ENCODE measurements at places on chromosomes 1 and 21.
A peak's percentile ranks its signal among the peaks of the same experiment; 100 is the strongest.

GRCh38 chr1:173097001-173097400 is 46.3 kb upstream of the TNFSF18 start:
- no peaks in the 10 kb centered on the region for H3K27me3 ChIP-seq
- no peak for DNase-seq
- H3K4me3 ChIP-seq = no peak overlapping the region
- H3K27ac ChIP-seq = no peak overlapping the region
- H3K36me3 ChIP-seq = no peaks in the 10 kb centered on the region

DNA sequence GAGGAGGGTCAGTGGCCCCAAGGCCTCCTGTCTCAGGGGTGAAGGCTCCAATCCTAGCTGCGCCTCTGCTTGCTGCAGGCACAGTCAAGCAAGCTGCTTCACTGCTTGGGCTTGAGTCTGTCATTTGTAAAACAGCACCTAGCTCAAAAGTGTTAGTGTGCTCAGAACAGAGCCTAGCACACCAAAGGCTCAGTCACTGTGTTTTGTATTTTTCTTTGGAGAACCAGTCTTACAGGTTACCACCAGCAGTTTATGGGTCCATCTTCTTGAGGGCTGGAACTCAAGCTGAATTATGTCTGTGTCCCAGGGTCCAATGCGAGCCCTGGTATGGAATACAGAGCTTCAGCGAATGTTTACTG is 113.6 kb downstream of the DMRTB1 start:
- no peak overlapping the region for H3K27ac ChIP-seq
- H3K4me3 ChIP-seq = no peak overlapping the region
- H3K36me3 ChIP-seq = no peaks in the 10 kb centered on the region
- H3K4me1 ChIP-seq = no peaks in the 10 kb centered on the region
- peaks cover 22% of the 10 kb centered on the region for H3K27me3 ChIP-seq

GRCh38 chr1:76038287-76039004 is 36.1 kb upstream of the ST6GALNAC3 start:
- H3K36me3 ChIP-seq = peaks cover 5% of the 10 kb centered on the region
- H3K27ac ChIP-seq = no peak overlapping the region
- DNase-seq = no peak
- H3K4me3 ChIP-seq = no peak overlapping the region
- H3K27me3 ChIP-seq = peaks cover 11% of the 10 kb centered on the region

- peak overlapping the region; percentile 80 for H3K27ac ChIP-seq
- peak; percentile 69 for DNase-seq
- H3K27me3 ChIP-seq = no peaks in the 10 kb centered on the region
- H3K4me3 ChIP-seq = no peak overlapping the region
- H3K36me3 ChIP-seq = no peaks in the 10 kb centered on the region
- H3K4me1 ChIP-seq = peaks cover 11% of the 10 kb centered on the region
Observed at GRCh38 chr1:71351438-71351837, 270.6 kb upstream of the ZRANB2 start.

DNA sequence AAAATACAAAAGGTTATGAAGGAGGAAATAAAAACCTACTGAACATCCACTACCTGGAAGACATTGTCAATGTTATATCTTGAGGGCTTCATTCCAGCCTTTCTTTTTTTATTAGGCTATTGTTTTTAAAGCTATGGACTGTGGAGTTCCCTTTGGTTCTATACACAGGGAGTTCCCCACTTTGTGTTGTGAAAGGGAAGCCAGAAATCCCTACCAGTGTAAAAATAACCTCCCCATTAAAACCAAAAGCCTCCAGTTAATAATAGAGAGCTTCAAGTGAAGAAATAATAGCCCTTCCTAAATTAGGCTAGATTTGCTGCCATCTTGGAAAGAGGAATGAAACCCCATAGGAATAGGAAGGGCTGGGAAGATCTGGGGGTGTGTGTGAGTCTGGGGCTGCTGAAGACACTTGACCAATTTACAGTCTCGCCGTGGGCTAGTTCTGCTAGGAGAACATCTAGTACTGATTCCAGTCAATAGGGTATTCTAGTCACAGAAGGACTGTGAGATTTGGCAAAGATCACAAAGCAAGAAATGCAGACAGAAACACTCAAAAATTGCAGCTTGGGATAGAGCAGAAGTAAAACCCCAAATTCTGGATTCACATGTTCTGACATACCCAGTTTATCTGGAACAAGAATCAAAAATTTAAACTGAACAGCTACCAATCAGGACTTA is 32.4 kb upstream of the PTGFRN start:
- peaks cover 5% of the 10 kb centered on the region for H3K4me1 ChIP-seq
- no peak overlapping the region for H3K4me3 ChIP-seq
- H3K36me3 ChIP-seq = no peaks in the 10 kb centered on the region
- no peaks in the 10 kb centered on the region for H3K27me3 ChIP-seq

GRCh38 chr1:107541412-107541811 is 400.6 kb downstream of the NTNG1 start:
- H3K36me3 ChIP-seq = no peaks in the 10 kb centered on the region
- H3K27ac ChIP-seq = no peak overlapping the region
- H3K4me1 ChIP-seq = peaks cover 10% of the 10 kb centered on the region
- DNase-seq = no peak
- no peaks in the 10 kb centered on the region for H3K27me3 ChIP-seq

GRCh38 chr1:116874733-116875249 is 34.9 kb upstream of the PTGFRN start:
- H3K36me3 ChIP-seq = no peaks in the 10 kb centered on the region
- H3K4me1 ChIP-seq = no peaks in the 10 kb centered on the region
- H3K27me3 ChIP-seq = no peaks in the 10 kb centered on the region
- no peak overlapping the region for H3K4me3 ChIP-seq
- DNase-seq = no peak

DNA sequence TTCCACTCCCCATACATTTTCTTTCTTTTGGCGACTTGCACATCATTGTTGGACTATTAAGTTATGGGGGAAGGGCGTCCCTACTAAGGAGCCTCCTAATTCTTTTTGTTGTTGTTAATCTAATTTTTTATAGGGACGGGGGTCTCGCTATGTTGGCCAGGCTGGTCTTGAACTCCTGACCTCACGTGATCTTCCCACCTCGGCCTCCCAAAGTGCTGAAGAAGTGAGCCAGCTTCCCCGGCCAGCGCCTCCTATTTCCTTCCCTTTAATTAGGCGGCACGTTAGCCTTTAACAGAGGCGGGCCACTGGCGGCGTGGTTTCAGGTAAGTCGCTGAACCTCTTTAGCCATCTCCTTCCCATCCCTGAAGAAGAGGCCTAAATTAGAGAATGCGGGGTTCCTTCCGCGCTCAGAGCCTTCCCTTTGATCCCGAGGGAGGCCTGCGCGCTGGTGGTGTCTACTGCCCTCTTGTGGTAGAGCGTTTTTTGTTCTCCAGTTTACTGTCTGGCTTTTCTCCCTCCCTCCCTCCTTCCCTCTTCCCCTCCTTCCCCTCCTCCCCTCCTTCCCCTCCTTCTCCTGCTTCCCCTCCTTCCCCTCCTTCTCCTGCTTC is 38.1 kb downstream of the TNFRSF9 start:
- no peaks in the 10 kb centered on the region for H3K4me1 ChIP-seq
- no peak overlapping the region for H3K4me3 ChIP-seq
- no peak overlapping the region for H3K27ac ChIP-seq
- no peaks in the 10 kb centered on the region for H3K36me3 ChIP-seq

DNA sequence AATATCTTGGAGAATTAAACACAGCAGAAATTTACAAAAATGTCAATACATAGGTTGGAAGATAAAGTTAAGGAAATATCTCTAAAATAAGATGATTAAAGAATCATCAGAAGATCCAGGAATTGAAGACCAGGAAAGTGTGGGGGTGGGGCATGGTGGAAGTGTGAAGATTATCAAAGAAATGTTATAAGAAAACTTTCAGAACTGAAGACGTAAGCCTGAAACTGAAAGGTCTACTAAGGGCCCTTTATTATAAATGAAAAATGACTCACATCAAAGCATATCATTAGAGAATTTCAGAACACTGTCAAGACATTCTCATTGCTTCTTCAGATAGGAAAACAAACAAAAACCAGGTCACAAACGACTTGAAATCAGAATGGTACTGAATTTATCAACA is 92.4 kb upstream of the DPT start:
- no peaks in the 10 kb centered on the region for H3K4me1 ChIP-seq
- H3K27me3 ChIP-seq = no peaks in the 10 kb centered on the region
- H3K4me3 ChIP-seq = no peak overlapping the region
- no peak for DNase-seq

DNA sequence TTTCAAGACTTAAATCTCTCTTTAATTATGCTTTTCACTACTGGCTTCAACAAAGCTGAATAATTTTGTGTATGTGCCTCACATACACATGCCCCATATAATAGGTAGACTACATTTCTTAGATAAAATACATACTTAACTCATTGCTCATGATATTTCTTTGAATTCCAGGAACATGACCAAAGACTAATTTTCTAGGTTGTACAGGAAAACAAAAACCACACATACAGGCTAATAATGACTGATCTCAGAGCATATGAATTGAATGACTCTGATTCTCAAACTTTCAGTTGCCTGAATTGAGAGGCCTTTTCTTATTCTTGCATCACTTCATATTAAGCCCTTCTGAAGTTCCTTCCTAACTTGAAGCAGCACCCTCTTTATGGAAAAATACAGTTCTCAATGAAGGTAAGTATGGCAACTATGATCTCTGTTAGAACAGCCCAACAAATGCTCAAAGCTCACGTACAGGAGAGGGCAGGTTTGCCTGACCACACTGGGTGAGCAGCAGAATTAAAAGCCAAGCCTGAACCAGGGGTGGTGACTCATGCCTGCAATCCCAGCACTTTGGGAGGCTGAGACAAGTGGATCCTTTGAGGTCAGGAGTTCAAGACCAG is 22.6 kb upstream of the UAP1 start:
- peak overlapping the region; percentile 91 for H3K27ac ChIP-seq
- DNase-seq = peak; percentile 80
- no peaks in the 10 kb centered on the region for H3K27me3 ChIP-seq
- peaks cover 7% of the 10 kb centered on the region for H3K36me3 ChIP-seq
- H3K4me1 ChIP-seq = peaks cover 41% of the 10 kb centered on the region
- no peak overlapping the region for H3K4me3 ChIP-seq

DNA sequence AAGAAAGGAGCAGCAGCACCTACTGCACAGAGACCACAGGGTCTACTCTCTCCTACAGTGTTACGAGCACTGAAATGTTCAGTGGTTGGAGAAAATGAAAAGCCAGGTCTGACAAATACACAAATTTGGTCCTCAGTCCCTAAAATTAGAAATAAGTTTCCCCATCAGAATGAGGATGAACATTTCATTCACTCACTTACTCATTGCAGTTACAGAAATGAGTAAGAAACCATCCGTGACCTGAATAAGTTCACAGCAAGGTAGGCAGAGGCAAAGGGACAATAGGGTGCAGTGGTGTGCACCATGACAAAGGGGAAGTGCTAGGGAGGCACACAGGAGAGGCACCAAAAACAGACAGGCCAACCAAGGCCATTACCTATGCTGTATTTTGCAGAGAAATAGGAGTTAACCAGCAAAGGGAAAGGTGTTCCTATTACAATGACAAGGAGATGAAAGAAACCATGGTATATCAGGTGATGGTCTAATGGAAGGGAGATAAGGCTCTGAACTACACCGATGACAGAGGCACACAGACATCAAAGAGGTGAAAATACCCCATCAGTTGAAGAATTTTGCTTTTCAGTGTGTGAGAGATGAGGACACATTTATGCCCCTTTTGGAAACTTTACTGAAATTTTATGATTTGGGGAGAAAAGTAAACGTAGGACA is 29.4 kb downstream of the VAV3 start:
- H3K36me3 ChIP-seq = no peaks in the 10 kb centered on the region
- no peaks in the 10 kb centered on the region for H3K27me3 ChIP-seq
- H3K4me1 ChIP-seq = peaks cover 18% of the 10 kb centered on the region
- H3K27ac ChIP-seq = peak overlapping the region; percentile 63

GRCh38 chr1:183824291-183824690 is 19.4 kb downstream of the RGL1 start:
- H3K36me3 ChIP-seq = no peaks in the 10 kb centered on the region
- no peak overlapping the region for H3K27ac ChIP-seq
- no peak overlapping the region for H3K4me3 ChIP-seq
- no peaks in the 10 kb centered on the region for H3K4me1 ChIP-seq

DNA sequence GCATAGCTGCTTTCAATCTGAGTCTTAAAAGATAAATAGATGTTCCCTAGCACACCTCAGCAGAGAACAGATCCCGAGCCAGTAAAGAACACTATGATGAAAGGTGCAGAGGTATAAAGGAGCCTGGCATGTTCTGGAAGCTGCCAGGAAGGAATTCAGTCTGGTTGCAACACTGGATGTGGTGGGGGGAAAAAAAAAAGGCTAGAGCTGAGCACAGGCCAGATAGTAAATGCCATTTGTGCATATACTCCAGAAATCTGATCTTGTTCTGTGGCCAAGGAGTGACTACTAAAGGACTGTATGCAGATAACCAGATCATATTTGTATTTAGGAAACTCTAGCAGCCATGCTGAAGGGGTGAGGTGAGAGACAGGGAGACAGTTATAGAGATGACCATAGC is 240.3 kb downstream of the VAV3 start:
- H3K4me1 ChIP-seq = peaks cover 14% of the 10 kb centered on the region
- no peaks in the 10 kb centered on the region for H3K27me3 ChIP-seq
- DNase-seq = peak; percentile 23
- H3K36me3 ChIP-seq = no peaks in the 10 kb centered on the region

DNA sequence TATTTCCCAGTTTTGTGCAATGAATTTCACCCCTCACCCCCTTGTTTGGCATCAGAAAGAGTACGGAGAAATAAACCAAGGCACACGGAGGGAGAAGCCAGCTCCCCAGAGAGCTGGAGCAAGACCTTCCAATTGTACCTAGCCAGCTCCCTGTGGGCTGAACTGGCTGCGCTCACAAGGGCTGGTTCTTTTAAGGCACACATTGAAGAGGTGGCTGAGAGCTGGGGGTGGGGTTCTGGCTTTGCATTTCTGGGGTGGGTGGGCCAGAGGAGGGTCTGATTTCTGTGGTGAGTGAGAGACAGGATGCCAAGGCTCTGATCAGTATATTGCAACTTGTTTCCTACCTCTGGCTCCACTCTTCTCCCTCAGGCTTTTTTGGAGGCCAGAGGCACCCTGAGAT is 39.5 kb upstream of the NFASC start:
- no peaks in the 10 kb centered on the region for H3K4me1 ChIP-seq
- H3K36me3 ChIP-seq = no peaks in the 10 kb centered on the region
- peaks cover 87% of the 10 kb centered on the region for H3K27me3 ChIP-seq
- H3K4me3 ChIP-seq = no peak overlapping the region

DNA sequence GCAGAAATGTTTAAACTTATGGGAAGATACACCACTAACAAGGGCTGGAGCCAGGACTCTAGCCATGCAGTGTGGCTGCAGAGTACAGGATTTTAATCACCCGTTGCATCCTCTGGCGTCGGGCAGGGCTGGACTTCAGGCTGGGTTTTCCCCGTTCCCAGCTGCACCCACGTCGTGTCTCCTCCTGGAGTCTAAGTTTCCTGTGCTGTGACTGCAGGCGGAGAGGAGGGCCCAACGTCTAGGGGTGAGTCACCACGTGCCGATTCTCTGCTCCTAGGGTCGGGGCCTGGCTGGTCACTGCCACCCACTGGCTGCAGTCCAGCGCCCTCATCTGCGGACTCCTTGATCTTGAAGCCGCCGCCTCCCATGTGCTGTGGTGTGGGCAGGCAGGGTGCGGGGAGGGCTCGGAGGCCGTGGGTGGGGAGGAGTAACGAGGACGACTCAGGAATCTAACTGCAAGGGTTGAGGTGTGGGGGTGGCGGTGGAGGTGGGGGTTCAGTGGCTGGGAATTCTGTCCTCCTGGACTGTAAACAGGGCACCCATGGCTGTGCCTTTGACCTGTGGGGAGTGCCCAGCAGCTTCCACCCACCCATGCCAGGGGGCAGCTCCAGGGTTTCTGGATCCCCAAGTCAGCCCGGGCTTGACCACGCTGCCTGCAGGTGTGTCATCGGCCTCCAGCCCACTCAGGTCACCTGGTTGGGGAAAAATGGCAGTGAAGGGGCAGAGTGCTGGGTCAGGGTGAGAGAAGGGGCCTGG is 77.8 kb downstream of the ALPL start:
- DNase-seq = peak; percentile 87
- H3K36me3 ChIP-seq = peaks cover 6% of the 10 kb centered on the region
- H3K27ac ChIP-seq = no peak overlapping the region
- no peak overlapping the region for H3K4me3 ChIP-seq
- H3K27me3 ChIP-seq = peaks cover 2% of the 10 kb centered on the region
